ENCODE measurements at places on chromosomes 1 and 21.

DNA sequence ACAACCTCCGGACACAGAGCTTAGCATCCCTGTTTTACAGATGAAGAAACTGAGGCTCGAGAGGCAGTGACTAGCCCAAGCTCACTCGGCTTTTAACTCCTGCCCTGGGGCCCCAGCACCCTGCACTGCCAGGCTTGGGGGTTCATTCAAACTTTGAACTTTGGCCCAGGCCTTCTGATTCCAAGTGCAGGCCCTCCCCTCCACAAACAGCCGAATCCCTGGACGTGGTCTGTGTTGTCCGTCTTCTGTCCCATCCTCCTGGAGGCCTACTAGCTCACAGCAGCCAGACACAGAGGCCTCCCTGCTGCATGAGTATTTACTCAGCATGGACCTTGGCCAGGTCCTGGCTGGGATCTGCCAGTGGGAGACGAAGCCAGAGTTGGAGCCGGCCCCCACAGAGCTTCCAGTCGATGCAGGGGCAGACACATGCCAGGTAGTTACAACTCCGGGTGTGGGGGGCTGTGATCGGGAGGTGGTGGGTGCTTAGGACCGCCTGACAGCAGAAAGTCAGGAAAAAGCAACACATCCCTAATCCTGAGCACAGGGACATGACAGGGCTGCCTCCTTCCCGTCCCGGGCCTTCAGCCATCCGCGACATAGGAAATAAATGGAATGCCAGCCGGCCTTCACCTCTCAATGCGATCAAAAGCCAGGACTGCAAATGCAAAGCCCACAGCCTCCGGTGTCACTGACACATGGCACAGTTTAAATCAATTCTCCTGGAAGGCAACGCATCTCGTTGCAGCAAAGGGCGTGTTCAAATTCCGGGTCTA, 7.4 kb downstream of the IFFO2 start:
- no peak for DNase-seq

DNA sequence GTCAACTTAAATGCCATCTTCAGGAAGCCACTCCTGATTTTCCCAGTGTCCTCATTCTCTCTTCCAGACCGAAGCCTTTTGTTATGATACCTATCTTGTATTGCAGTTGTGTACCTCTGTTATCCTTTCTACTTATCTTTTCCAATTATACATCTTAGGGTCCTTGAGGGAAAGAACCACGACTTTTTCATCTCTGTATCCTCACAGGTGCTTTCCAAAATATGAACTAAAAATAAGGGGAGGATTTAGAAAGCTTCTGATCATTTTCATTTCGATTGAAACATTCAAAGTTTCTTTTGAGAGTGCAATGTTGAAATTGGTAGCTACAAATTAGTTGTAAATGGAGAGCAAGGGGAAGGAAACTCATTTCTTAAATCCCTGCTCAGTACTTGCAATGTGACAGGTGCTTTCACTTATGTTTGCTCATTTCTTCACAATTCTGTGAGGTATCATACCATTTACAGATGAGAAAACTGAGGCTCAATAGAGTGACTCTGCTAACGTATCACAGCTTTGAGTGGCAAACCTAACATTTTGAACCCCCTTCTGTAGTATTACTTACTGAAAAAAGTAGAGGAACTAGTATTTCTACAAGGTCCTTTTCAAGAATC, 24.2 kb downstream of the SLC19A2 start:
- DNase-seq: no peak

GRCh38 chr1:227767401-227768124, 32.3 kb downstream of the SNAP47 start:
- no peak for DNase-seq

DNA sequence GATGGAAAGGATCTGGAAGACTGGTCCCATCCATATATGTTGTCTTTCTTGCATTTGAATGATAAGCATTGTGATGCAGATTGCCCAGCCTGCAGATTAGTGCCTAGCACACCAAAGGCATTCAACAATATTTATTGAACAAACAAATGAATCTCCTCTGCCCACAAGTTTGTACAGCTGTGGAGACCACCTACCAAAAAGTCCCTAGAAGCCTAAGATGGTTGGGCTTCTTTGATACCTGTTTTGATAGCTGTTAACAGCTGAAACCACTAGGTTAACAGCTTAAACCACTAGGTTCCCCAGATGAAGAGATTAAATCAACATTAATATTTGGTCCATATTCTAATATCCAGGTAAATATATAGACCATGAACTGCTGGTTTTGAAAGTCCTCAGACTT, 9.8 kb downstream of the DUSP10 start:
- no peak for DNase-seq

- no peak for DNase-seq
Observed at GRCh38 chr1:246324711-246325110, 182.4 kb downstream of the SMYD3 start.

GRCh38 chr1:178819123-178819522, 51.8 kb downstream of the ANGPTL1 start:
- no peak for DNase-seq

- DNase-seq: no peak
Observed at GRCh38 chr1:171653796-171654195, 1.3 kb upstream of the MYOC start.

DNA sequence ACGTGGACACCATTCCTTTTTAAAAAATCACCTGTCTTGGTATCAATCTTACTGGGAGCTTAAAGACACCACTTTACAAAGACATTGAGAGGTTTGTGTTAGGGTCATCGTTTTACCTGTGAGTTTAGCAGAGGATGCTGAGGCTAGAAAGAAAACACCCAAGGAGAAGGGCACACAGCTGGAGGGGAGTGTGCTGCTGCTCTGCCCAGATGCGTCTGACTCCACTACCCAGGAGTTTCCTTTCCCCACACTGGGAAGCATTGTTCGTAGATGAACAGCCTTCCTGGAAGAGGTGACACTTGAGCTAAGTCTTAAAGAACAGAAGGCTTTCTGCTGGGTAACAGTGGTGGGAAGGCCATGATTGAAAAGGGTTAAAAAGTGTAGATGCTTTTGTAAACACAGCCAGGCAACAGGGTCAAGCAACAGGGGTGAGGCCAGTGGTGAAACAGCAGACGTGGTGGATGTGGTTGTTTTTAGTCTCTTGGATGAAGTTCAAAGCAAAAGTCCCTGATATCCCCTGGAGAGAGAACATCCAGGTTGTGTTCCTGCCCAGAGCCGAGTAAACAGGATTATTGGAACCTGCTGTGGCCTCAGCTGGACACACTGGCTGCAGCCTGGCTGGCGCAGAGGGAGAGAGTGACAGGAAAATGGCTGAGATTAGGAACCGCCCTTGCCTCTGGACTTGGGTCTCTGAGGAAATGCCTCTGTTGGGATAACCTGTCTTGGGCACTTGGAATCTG, 198.6 kb upstream of the JUN start:
- no peak for DNase-seq

Measured in CD4-positive, alpha-beta T cell treated with Interleukin-17A for 4 hours (primary cell).